ENCODE measurements at places on chromosomes 6 and 20.

GRCh38 chr6:56853541-56853940, 101.4 kb upstream of the BEND6 start:
- no peak for DNase-seq

GRCh38 chr20:56779452-56780143, 150.5 kb downstream of the TFAP2C start:
- DNase-seq, result no peak

- no peak for DNase-seq
Measured at GRCh38 chr20:53223626-53224172, 251.5 kb downstream of the TSHZ2 start.

- DNase-seq, result peak; percentile 92
Measured at GRCh38 chr20:44692932-44693480, 22.2 kb upstream of the CCN5 start.

DNA sequence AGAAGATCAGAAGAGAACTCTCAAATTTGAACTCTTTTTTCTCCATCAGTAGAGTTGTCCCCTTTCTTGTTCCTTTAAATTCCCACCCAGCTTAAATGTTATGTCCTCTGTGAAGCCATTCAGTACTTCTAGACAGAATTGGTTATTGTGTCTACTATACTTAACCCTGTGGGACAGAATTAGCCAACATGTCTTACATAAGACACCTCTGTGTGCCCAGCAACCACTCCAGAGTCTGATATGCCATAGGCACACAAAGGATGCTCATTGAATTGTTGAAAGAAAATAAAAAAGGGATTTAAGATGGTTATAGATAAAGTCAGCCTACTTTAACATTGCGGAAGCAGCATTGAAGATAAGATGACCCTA, 77.0 kb upstream of the LTV1 start:
- DNase-seq, result no peak

GRCh38 chr6:8149350-8149749, 47.0 kb upstream of the EEF1E1 start:
- no peak for DNase-seq

- DNase-seq, result peak; percentile 74
Measured at GRCh38 chr20:43191946-43192863, 2.5 kb upstream of the PTPRT start.

DNA sequence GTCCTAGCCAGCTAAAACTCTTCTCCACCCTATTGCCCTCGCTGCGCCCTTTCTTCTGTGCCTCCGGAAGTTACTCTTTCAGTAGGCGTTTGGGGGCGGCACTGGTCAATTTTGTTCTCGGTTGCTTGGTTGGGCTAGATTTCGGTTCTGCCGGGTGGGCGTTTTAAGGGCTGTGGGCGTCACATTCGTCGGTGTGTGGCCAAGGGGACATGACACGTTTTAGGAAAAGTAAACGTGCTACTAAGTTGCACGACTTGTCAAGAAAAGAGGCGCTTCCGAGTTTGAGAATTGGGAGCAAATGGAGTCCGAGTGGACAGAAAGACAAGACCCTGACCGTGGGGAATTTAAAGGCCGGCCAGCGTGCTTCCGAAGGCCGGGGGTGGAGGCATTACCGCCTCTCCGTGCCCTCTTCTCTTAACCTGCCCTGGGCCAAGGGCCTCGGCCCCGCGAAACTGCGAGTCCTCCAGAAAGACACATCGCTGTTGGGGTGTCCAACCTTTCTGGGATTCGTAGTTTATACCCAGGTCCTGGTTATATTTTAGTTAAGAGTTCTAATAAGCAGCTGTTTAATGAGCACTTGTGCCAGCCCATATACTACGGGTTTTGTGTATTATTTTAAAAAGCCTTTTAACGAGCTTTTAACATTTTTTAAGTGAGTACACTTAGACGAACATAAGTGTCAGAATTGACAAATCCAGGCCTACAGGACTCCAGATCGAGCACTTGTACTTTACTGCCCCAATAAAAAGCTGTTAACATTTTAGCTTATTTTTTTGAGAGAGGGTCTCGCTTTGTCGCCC, 664 bp upstream of the BAG6 start:
- DNase-seq, result peak; percentile 90

- DNase-seq, result no peak
Measured at GRCh38 chr6:168380956-168381605, 59.9 kb upstream of the SMOC2 start.

GRCh38 chr20:10761232-10761631, 87.4 kb upstream of the JAG1 start:
- DNase-seq, result peak; percentile 40

GRCh38 chr6:113694278-113695077, 162.7 kb upstream of the MARCKS start:
- DNase-seq, result peak; percentile 10

DNA sequence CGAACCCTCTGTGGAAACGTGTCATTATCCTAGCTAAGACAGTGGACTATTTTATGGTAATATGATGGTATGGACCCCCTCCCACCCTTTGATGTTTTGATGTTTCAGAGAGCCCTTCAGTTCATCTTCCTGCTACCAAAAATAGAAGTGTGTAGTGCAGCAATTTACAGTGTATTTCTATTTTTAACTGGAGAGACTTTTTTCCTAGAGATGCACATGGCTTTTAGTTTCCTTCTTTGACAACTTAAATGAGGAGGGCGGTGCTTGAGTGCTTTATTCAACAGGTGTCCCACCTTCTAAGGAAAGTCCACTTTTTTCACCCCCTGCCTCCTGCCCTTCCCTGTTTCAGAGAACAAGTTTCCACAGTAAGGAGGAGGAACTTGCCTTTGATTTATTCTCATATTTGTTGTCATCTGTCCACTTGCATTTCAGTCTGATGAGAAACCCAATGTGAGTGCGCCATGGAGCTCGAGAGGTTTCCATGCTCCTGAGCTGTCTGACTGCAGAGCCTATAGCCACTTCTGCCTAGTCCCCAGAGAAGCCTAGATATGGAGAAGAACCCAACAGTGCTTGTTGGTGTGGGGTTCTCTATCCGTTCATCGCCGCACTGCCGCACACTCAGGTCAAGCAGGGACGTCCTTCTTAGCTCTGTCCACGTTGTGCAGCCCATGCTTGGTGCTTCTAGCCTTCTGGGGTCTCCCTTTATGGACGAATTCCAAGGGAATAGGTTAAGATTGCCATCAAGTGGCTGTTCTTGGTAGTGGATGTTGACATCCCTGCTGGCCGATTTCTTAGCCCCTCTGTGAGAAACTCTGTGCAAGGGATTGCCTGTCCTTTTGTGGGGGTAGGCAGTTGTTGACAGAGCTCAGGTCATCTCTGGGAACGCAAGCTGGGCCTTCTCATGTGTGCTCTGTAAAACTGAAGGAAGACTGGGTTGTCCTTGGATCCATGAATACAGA, 144.2 kb downstream of the JARID2 start:
- DNase-seq, result peak; percentile 38

- peak; percentile 53 for DNase-seq
Measured at GRCh38 chr6:29651413-29652197, 5.3 kb upstream of the MOG start.

GRCh38 chr6:65799389-65799788, 92.4 kb upstream of the EYS start:
- DNase-seq, result no peak

- no peak for DNase-seq
Measured at GRCh38 chr6:135410856-135411255, 86.7 kb downstream of the AHI1 start.

GRCh38 chr20:49969234-49969633, 13.5 kb upstream of the SNAI1 start:
- no peak for DNase-seq

GRCh38 chr6:21461844-21462518, 131.6 kb upstream of the SOX4 start:
- no peak for DNase-seq

DNA sequence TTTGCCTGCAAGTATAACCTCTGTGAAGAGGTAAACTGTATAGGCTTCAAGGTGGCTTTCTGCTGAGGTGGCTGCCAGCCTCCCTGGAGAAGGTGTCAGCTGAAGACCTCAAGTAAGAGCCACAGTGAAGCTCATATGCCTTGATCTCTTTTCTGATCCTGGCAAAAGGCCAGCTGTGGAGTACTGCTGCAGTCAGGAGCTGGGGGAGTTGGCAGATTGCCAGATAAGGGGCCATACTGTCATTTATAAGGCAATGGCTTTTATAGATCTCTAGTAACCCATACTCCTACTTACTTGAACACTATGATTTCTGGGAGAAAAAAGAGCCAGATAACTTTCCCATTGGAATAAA, 8.8 kb upstream of the CEP85L start:
- DNase-seq, result no peak

GRCh38 chr6:134413241-134413643, 95.3 kb upstream of the SGK1 start:
- DNase-seq, result no peak

GRCh38 chr20:16364320-16364687, 208.9 kb downstream of the KIF16B start:
- no peak for DNase-seq

DNA sequence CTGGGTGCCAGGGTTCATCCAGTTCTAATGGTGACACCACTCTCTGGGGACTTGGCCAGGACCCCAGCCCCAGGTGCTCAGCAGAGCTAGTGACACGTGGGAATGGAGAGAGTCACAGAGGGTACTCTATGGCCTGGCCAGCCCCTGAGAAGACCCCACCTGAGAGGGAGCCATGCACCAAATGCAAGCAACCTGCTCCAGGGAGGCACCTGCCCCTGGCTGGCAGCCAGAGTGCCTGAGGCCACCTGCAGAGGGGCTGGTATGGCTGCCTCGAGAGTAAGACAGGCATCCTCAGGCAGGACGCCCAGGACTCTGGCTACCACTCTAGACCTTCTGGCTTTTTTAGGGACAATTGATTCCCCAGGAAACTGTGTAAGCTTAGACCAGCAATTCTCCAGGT, 38.6 kb upstream of the CST7 start:
- DNase-seq, result no peak

GRCh38 chr20:6685181-6685582, 82.3 kb upstream of the BMP2 start:
- no peak for DNase-seq

DNA sequence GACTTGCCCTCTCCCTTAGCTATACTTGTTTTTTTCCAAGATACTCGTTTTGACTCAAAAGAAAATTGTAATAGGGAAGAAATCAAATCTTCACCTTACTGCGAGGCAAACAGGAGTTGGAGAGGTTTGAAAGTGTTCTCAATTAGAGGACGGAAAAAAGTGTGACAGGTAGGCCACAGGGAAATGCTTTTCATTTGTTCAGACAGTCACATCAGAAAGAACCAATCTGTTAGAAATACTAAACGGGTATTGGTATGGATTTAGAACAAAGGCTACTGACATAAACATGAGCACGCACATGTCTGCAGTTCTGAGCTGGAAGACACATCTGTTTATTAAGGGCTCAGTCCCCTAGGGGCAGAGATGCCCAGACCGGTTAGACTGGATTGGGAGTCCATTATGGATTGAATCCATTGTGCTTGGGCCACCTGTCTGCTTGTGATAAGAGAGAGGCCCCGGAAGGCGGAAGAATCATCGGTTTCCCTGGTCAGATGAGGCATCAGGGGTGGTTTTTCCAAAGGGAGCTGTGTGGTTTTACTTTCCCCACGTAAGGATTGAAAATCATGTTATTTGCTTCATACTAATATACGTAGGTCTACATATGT, 220.9 kb upstream of the MYLIP start:
- no peak for DNase-seq

DNA sequence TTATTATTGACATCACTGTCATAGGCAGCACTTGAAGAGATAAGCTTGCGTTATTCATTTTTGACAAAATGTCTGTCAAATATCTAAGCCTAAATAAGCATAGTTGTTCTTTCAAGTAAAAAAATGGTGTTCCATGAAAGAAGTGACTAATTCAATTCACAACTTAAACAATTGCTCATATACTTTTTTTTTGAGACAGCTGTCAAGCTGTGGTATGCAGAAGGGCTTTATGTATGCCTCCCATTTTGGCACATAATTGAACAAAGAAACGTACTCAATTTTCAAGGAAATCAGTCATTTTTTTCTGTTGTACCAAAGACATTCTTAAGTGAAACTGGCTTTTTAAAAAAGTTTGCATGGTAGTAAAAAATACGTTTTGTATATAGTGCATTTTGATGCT, 8.5 kb downstream of the AFDN start:
- DNase-seq, result no peak

- no peak for DNase-seq
Measured at GRCh38 chr6:65280060-65280459, 427.0 kb downstream of the EYS start.

GRCh38 chr6:143536866-143537691, 25.6 kb upstream of the FUCA2 start:
- DNase-seq, result peak; percentile 72

- DNase-seq, result no peak
Measured at GRCh38 chr6:35511562-35511941, 1.1 kb downstream of the TULP1 start.

- no peak for DNase-seq
Measured at GRCh38 chr6:41475164-41475563, 71.0 kb upstream of the FOXP4 start.

DNA sequence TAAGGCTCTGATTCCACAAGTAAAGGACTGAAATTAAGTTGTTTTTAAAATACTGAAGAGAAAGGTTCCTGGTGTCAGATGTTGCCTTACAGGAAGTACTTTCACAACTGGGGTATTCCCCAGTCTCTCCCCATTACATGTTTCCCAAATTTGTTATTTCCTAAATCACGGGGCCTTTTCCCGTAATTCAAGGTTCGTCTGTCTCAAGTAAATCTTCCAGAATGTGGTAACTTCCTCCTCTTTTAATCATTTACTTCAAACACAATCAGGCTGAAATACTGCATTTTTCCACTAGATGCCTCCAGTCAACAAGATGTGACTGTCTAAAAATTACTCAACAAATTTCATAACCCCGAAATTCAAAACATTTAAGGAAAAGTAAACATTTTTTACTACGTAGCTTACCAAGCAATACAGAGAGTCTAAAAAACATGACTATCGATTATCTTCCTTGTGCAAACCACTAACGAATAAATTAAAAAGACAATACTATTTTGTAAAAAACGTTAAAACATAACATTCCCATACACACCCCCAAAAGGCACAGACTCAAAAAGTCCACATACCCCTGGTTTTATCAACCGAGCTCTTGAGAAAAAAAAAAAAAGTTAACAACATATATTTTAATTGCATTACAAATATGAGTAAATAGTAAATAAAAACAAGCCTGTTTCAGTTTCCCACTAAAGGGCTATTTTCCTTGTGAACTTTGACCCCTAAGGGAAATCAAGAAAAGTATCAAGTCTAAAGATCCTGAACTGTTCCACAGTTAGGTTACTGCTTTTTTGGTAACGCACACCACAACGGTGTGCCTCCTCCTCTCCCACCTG, 1.7 kb downstream of the SOD2 start:
- peak; percentile 51 for DNase-seq

GRCh38 chr6:126880964-126881363, 237.5 kb upstream of the RSPO3 start:
- DNase-seq, result peak; percentile 10

GRCh38 chr6:93972791-93973190, 553.4 kb upstream of the EPHA7 start:
- DNase-seq, result no peak

GRCh38 chr6:15864038-15864707, 201.3 kb upstream of the DTNBP1 start:
- DNase-seq, result no peak

GRCh38 chr6:158784505-158784904, 34.7 kb downstream of the EZR start:
- peak; percentile 87 for DNase-seq

- peak; percentile 69 for DNase-seq
Measured at GRCh38 chr6:146598772-146599405, at the start of gene ADGB. TSS of gene ADGB (plus strand) at chr6:146598972. CDS start at chr6:146599041, 69 bp downstream.

GRCh38 chr20:63642527-63643247, 10.5 kb downstream of the STMN3 start:
- DNase-seq, result no peak

Measured in urothelium cell line (cell line).